ENCODE measurements at places on chromosomes 4 and X.

DNA sequence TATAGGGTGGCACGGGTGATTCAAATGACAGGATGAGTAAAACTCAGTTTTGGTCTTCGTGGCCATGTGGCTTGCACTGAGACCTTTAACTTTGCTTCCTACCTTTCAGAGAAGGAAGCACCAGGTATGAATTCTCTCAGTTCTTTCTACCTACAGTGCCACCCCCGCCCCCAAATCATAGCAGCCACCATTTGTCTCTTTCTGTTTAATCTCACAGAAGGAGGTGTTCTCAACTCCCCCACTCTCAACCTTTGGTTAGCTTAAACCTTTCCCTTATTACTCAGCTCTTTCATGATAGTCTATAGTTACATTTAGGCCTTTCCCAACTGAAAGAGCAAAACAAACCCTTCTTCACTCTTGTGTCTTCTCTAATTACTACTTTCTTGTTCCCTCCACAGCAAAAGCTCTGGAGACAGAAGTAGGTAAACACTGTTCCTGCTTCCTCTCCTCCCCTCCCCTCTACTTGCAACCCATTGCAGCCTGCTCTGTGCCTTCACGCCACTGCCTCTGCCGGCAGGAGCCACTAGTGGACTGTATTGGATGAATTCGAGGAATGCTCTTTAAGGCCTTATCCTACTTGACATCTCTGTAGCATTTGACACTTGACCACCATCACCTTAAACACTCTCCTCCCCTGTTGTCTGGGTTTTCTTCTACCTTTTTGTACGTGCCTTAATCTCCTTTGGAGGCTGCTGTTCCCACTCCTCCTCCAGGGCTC, 123.7 kb downstream of the AFF1 start:
- no peak for DNase-seq

DNA sequence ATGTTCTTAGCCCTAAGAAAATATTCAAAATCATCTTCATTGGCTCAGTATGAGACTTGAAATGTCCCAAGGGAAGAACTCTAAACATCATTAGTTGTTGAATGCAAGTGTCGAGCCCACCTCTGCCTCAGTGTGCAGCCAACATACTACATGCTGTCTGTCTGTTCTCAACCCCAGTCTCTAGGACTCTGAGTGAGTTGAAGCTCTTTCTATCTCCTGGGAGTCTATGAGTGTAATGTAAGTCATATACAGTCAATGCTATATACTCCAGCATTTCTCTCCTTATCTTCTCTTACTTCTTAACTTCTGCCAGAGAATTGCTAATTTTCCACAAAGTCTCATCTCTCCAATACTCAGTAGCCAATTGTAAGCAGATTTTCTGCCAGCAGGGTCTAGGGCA, 61.3 kb downstream of the SPATA18 start:
- no peak for DNase-seq

- no peak for DNase-seq
Measured at GRCh38 chr4:139799615-139800014, 134.0 kb downstream of the MGST2 start.

DNA sequence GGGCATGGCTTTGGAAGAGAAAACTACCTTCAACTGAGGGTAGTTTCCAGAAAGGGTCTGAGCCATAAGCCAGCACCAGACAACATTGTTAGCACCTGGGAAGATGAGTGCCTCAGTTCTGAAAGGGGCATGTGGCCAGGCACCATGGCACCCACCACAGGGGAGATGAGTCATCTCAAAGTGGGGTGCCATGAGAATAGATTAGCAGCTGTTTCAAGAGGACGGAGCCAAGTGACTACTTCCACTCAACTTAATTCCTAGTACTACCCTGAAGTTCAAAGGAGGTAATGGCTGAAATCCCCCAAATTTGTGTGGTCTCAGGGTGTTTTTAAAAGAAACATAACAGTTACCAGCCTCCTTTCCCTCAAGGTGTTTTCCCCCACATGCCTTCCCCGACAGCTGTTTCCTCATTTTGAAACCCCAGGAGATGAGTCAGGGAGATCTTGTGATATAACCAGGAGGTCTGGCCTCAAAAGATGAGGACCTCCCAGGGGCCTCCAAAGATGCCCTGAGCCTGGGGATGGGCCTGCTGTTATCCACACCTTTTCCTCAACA, 27.8 kb upstream of the FTHL17 start:
- no peak for DNase-seq

- DNase-seq = no peak
Measured at GRCh38 chr4:158965226-158965625, 137.7 kb upstream of the RAPGEF2 start.

- no peak for DNase-seq
Measured at GRCh38 chr4:57668621-57669020, 558.4 kb upstream of the IGFBP7 start.

Data from NCI-H524 (cell line).